Prostate gland (tissue), 2 donors: ENCODE measurements at places on chromosomes 3 and 15.

DNA sequence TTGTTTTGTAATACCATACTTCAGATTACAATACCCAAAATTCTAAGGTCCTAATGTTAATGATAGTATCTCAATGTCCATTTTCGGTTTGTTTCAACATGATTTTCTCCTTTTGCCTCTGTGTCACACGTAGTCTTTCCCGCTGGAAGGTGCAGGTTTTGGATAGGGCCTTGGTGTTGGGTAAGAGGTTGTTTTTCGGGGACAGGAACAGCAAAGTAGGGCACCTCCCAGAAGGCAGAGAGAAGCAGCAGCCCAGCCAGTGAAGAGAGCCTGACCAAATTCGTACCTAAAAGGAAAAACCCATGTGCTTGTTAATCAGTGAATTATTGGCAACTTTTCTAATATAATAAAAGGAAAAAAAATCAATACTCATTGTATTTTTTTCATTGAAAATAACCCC lies 14.1 kb downstream of the CLDN1 start:
- no peaks in the 10 kb centered on the region for H3K27me3 ChIP-seq
- H3K4me3 ChIP-seq: no peak overlapping the region
- H3K36me3 ChIP-seq: no peaks in the 10 kb centered on the region

- peaks cover 7% of the 10 kb centered on the region for H3K4me1 ChIP-seq
- no peaks in the 10 kb centered on the region for H3K27me3 ChIP-seq
- H3K4me3 ChIP-seq: no peak overlapping the region
- no peak for DNase-seq
- H3K27ac ChIP-seq: no peak overlapping the region
Observed at GRCh38 chr15:68197661-68198437, 7.3 kb downstream of the CALML4 start.

- H3K4me3 ChIP-seq: no peak overlapping the region
- no peak overlapping the region for H3K27ac ChIP-seq
- H3K36me3 ChIP-seq: peaks cover 8% of the 10 kb centered on the region
Observed at GRCh38 chr3:10145685-10146084, 4.1 kb downstream of the VHL start.

- no peaks in the 10 kb centered on the region for H3K36me3 ChIP-seq
- H3K27ac ChIP-seq: no peak overlapping the region
- no peaks in the 10 kb centered on the region for H3K4me1 ChIP-seq
- DNase-seq: no peak
Observed at GRCh38 chr15:86572368-86572841, 492.7 kb downstream of the AGBL1 start.

GRCh38 chr3:119322021-119322834 lies 28.0 kb downstream of the ARHGAP31 start:
- H3K4me1 ChIP-seq: no peaks in the 10 kb centered on the region
- no peaks in the 10 kb centered on the region for H3K27me3 ChIP-seq
- peak; percentile 12 for DNase-seq
- H3K36me3 ChIP-seq: no peaks in the 10 kb centered on the region
- peak overlapping the region; percentile 95 for H3K27ac ChIP-seq

- H3K27ac ChIP-seq: peak overlapping the region; percentile 20
- peaks cover 7% of the 10 kb centered on the region for H3K4me1 ChIP-seq
- no peak for DNase-seq
- H3K27me3 ChIP-seq: no peaks in the 10 kb centered on the region
- H3K36me3 ChIP-seq: no peaks in the 10 kb centered on the region
Observed at GRCh38 chr15:67080900-67081431, 15.6 kb downstream of the SMAD3 start.

GRCh38 chr3:82038556-82038955 lies 277.1 kb upstream of the GBE1 start:
- H3K4me3 ChIP-seq: no peak overlapping the region
- DNase-seq: no peak
- H3K4me1 ChIP-seq: no peaks in the 10 kb centered on the region
- H3K27me3 ChIP-seq: no peaks in the 10 kb centered on the region
- no peaks in the 10 kb centered on the region for H3K36me3 ChIP-seq

DNA sequence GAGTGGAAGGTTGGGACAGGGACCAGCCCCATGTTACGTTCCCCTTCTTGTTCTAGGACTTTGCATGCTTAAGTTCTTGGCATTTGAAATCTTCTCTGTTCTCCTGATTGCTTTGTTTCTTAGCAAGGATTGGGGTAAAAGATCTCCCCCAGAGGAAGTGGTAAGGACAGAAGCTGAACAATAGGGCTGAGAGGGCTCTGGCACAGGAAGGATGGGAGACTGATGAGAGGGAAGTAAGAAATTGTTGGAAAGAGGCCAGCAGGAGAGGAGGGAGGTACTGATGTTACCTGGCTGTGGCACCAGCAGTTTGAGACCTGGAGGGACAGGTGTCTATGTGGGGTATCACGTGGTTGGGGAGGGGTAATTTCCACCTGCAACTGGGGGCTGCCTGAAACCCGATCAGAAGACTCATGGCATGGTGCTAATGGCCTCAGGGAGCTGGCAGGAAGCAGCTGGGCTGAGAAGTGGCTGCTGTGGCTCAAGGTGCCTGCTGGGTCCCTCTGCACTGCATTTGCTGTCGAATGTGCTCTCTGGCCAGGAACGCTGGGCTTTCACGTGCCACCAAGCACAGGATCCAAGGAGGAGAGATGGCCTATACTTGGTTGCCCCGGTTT lies 108.4 kb downstream of the LSM3 start:
- DNase-seq: no peak
- no peaks in the 10 kb centered on the region for H3K27me3 ChIP-seq
- H3K4me1 ChIP-seq: no peaks in the 10 kb centered on the region
- no peak overlapping the region for H3K27ac ChIP-seq
- no peaks in the 10 kb centered on the region for H3K36me3 ChIP-seq

DNA sequence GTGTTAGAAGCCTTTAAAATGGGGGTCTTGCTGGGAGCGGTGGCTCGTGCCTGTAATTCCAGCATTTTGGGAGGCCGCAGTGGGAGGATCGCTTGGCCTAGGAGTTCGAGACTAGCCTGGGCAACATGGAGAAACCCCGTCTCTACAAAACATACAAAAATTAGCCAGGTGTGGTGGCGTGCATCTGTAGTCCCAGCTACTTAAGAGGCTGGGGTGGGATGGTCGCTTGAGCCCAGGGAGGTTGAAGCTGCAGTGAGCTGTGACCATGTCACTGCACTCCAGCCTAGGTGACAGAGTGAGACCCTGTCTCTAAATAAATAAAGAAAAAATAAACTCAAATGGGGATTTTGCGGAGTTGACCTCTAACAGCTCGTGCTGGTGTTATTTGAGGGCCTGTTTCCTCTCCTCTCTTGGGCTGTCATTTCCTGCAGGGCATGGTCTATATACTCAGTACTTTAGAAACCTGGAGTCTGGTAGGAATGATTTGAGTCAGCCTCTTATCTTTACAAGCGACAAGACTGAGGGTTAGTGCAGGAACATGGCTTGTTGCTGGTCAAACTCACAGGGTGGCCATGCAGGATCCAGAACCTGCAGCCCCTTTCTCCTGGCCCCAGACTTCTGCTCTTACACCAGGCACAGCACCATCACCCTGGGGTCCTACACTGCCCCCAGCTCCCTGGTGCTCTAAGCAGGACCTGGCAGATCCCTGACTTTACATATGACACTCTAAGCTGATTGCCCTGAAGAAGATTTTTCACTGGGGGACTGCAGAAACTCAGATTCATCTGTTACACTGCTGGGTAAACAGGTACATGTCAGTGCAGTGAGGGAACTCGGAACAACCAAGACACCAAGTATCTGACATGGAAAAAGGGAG lies 15.1 kb downstream of the EHD4 start:
- H3K27ac ChIP-seq: no peak overlapping the region
- no peaks in the 10 kb centered on the region for H3K27me3 ChIP-seq
- no peaks in the 10 kb centered on the region for H3K36me3 ChIP-seq
- H3K4me3 ChIP-seq: no peak overlapping the region

DNA sequence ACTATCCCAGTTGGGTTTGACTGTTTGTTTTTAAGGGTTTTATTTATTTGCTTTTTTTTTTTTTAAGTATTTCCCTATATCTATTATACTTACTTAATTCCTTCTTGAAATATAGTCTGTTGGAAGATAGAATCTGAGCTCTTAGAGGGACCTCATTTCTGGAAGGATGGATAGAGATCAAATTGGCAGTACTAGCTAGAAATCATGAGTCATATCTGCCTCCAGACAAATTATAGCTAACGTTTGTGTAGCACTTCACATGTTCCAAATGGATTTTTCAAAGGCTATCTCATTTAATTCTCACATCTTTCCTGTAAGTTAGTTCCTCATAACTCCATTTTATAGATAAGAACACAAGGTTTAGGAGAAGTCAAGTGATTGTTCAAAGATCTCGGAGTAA lies 384.7 kb downstream of the ZIC1 start:
- no peak overlapping the region for H3K27ac ChIP-seq
- H3K4me3 ChIP-seq: no peak overlapping the region
- H3K36me3 ChIP-seq: no peaks in the 10 kb centered on the region
- H3K4me1 ChIP-seq: no peaks in the 10 kb centered on the region
- DNase-seq: no peak

DNA sequence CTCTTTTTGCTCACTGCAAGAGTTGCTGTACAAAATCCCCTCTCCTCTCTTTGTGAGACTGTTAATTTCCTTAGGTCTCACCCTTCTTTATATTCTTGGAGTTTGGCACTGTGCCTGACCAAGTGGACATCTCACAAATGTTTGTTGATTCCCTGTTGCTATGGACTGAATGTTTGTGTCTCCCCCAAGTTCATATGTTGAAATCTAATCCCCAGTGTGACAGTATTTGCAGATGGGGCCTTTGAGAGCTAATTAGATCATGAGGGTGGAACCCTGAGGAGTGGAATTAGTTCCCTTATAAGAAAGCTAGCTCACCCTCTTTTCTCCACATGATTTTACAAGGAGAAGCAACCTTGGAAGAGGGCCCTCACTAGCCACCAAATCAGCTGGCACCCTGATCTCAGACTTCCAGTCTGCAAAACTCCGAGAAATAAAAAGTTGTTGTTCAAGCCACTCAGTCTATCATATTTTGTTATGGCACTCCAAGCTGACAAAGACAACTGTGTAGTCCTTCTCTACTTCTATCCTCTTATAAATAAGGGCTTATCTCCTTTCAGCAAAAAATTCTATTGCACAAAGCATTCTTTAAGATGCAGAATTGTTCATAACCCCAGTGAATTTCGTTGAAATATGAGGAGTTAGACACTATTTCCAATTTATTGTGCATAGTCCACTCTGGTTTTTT lies 65.5 kb upstream of the NPHP3 start:
- H3K27me3 ChIP-seq: no peaks in the 10 kb centered on the region
- no peak overlapping the region for H3K4me3 ChIP-seq
- H3K36me3 ChIP-seq: no peaks in the 10 kb centered on the region
- no peak overlapping the region for H3K27ac ChIP-seq

GRCh38 chr15:32880642-32881041 lies 162.8 kb downstream of the GREM1 start:
- H3K27me3 ChIP-seq: no peaks in the 10 kb centered on the region
- no peak for DNase-seq
- H3K36me3 ChIP-seq: no peaks in the 10 kb centered on the region

GRCh38 chr3:104133630-104134029 lies 1233.1 kb upstream of the ALCAM start:
- no peak overlapping the region for H3K27ac ChIP-seq
- no peaks in the 10 kb centered on the region for H3K36me3 ChIP-seq
- no peak overlapping the region for H3K4me3 ChIP-seq
- DNase-seq: no peak
- H3K27me3 ChIP-seq: no peaks in the 10 kb centered on the region

DNA sequence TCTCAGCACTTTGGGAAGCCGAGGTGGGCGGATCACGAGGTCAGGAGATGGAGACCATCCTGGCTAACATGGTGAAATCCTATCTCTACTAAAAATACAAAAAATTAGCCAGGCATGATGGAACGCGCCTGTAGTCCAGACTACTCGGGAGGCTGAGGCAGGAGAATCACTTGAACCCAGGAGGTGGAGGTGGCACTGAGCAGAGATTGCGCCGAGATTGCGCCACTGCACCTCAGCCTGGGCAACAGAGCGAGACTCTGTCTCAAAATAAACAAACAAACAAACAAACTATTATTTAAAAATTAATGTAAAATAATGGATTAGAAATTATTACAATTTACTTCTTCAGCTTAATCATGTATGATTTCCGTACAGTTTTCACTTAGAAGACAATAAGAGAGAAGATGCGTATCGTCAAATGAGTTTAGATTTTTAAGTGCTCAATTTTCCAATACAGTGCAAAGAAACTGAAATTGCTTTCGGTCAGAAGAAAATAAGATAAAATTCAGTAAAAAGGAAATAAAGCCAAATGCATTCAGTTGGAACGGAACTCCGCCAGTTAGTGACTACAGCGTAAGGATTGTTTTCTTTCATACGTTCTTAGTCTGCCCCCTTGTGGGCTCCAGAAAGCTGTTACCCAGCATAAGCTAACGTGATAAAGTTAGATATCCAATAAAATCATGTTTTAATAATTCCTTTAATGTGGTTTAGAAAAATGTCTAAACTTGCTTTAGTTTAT lies 24.8 kb downstream of the AADAC start:
- H3K27me3 ChIP-seq: no peaks in the 10 kb centered on the region
- peak; percentile 65 for DNase-seq
- H3K4me1 ChIP-seq: no peaks in the 10 kb centered on the region
- H3K4me3 ChIP-seq: no peak overlapping the region

DNA sequence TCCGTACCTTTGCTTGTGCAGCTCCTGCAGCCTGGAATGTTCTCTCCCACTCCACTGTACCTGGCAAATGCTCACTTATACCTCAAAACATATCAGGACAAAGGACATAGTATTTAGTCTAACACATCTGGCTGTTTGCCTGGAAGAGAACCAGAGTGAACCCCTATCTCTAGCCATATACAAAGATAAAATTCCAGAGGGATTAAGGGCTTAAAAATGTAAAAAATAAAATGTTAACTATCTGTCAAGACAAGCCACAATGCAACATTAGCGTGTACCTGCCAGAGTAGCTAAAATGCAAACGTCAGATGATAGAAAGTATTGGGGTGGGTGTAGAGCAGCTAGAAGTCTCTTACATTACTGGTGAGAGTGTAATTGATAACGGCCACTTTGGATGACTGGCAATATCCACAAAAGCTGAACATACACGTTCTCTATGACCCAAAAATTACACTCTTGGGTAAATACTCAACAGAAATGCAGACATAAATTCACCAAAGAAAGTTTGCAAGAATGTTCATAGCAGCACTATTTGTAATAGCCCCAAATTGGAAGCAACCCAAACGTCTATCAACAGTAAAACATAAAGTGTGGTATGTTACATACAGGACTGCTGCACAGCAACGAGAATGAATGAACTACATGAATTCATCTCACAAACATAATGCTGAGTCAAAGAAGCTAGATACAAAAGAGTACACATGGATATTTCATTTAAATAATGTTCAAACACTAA lies 18.2 kb upstream of the ADPGK start:
- no peak for DNase-seq
- no peaks in the 10 kb centered on the region for H3K36me3 ChIP-seq
- H3K27me3 ChIP-seq: no peaks in the 10 kb centered on the region
- H3K27ac ChIP-seq: no peak overlapping the region
- H3K4me3 ChIP-seq: no peak overlapping the region
- H3K4me1 ChIP-seq: no peaks in the 10 kb centered on the region

GRCh38 chr3:67484085-67484484 lies 170.3 kb downstream of the SUCLG2 start:
- H3K4me3 ChIP-seq: no peak overlapping the region
- DNase-seq: no peak
- no peaks in the 10 kb centered on the region for H3K36me3 ChIP-seq
- H3K27me3 ChIP-seq: no peaks in the 10 kb centered on the region
- no peak overlapping the region for H3K27ac ChIP-seq
- no peaks in the 10 kb centered on the region for H3K4me1 ChIP-seq
